ENCODE measurements at places on chromosomes 12 and 14.

DNA sequence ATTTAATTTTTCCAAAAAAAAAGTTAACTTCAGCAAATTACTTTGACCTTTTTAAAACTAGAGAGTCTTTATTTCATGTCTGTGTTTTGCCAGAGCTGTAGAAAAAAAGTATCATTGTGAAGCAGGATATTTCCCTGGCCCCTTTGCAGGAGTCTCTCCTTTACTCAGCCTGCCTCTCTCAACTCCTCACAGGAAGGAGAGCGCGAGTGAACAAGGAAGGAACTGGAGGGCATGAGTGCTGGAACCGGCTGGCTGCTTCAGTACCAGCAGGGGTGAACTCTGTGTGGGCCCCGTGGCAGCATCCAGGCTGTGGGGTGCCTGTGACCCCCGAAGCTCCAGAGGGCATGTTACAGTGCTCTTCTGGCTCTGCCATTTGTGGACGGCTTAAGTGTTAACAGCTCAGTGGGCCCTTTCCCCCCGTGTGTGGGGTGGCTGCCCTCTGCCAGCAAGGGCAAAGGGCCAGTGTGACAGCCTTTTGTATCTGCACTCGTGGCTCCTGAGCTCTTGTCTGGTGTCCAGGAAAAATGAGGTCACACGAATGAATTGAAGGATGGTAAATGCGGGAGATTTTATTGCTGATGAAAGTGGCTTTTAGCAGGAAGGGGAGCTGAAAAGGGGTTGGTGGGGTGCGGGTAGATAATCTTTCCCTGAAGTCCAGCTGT lies 76.6 kb upstream of the KCNH3 start:
- no peak for DNase-seq

DNA sequence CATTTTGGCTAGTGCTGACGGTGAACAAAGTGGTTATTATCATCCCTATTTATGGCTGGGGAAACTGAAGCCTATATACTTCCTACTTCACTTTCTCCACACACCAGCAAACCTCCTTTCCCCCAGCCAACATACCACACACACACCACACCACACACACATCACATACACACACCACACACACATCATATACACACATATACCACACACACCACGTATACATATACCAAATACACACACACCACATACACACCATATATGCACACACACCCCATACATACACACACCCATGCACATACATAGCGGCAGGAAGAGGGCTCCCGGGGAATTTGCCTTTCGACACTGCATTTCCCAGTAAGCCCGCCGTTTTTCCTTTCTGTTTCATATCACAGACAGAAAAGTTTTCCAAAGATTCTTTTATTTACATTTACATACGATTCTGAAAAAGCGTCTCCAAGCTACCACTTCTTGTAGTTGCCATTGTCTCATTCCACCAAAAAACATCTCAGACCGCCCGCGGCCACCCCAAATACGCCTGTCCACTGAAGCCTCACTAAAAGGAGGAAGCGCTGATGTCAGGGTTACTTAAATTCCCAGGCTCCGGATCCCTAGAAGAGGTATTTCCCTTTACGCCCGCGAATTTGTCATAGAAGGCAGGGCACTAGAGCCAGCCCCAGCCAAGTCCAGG lies 823 bp upstream of the RAB5B start:
- DNase-seq = no peak

DNA sequence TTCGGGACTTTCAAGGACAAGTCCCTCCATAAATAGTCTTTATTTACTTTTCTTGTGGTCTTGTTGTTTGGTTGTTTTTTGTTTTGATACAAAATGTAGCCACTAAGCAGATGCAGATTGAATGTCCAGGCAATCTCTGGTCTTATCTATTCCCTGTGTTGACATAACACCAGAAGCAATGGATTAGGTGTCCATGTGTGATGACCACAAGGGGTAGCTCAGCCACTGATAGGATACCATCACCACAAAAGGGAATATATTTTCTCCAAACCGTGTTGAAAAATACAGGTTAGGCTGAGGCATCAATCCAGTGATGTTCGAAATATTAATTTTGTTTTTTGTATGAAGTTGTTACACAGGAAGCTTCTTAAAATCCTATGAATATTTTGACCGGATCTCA lies 196.3 kb downstream of the EPS8 start:
- no peak for DNase-seq

GRCh38 chr14:71563492-71564153 lies 368.6 kb upstream of the RGS6 start:
- DNase-seq = no peak

GRCh38 chr12:113244047-113244460 lies 22.8 kb downstream of the TPCN1 start:
- DNase-seq = no peak

DNA sequence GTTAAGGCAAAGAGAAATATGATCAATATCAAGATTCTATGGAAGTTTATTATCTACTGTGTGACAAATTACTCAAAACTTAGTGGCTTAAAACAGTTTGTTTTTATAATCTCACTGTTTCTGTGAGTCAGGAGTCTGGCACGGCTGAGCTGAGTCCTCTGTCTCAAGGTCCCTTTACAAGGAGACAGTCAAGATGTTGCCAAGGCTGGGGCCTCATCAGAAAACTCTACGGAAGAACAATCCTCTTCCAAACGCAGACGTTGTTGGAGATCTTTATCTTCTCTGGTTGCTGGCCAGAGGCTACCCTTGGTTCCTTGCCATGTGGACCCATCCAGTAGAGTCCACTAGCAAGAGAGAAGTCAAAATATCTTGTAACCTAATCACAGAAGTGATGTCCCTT lies 100.6 kb upstream of the CCND2 start:
- DNase-seq = no peak

Data from stimulated activated CD8-positive, alpha-beta memory T cell treated with anti-CD3 and anti-CD28 coated beads, Interleukin-2, amount 100 ng/mL, for 1 hour (primary cell).